ENCODE measurements at places on chromosomes 5 and 9. TPM values are rescaled to one million over a fixed set of nuclear protein-coding genes. Genes with fewer than 3 reads are reported as not detected.

GRCh38 chr5:16894236-16895057 is 41.6 kb downstream of the MYO10 start:
- peaks cover 4% of the 10 kb centered on the region for H3K27me3 ChIP-seq
- peaks cover 38% of the 10 kb centered on the region for H3K4me1 ChIP-seq
- peak overlapping the region; percentile 52 for H3K27ac ChIP-seq
- no peak for DNase-seq
- H3K4me3 ChIP-seq, result peak overlapping the region; percentile 43

GRCh38 chr5:80109646-80110478 is 74.7 kb downstream of the THBS4 start:
- peaks cover 6% of the 10 kb centered on the region for H3K36me3 ChIP-seq
- H3K27me3 ChIP-seq, result peaks cover 9% of the 10 kb centered on the region
- peak; percentile 31 for DNase-seq

- H3K36me3 ChIP-seq, result peaks cover 4% of the 10 kb centered on the region
- no peak for DNase-seq
- H3K27me3 ChIP-seq, result no peaks in the 10 kb centered on the region
- no peak overlapping the region for H3K4me3 ChIP-seq
- no peaks in the 10 kb centered on the region for H3K4me1 ChIP-seq
These were observed 31.6 kb upstream of the ZNF618 start for GRCh38 chr9:113844466-113844865.

- no peak for DNase-seq
- peaks cover 13% of the 10 kb centered on the region for H3K36me3 ChIP-seq
- H3K27me3 ChIP-seq, result peaks cover 5% of the 10 kb centered on the region
These were observed 15.3 kb upstream of the MED10 start for GRCh38 chr5:6393596-6394194.

GRCh38 chr5:36502608-36503007 is 103.8 kb upstream of the SLC1A3 start:
- no peak overlapping the region for H3K4me3 ChIP-seq
- H3K27ac ChIP-seq, result no peak overlapping the region
- DNase-seq, result no peak
- H3K4me1 ChIP-seq, result peaks cover 4% of the 10 kb centered on the region

The FABP6 gene
- 7.7 TPM for total RNA-seq

DNA sequence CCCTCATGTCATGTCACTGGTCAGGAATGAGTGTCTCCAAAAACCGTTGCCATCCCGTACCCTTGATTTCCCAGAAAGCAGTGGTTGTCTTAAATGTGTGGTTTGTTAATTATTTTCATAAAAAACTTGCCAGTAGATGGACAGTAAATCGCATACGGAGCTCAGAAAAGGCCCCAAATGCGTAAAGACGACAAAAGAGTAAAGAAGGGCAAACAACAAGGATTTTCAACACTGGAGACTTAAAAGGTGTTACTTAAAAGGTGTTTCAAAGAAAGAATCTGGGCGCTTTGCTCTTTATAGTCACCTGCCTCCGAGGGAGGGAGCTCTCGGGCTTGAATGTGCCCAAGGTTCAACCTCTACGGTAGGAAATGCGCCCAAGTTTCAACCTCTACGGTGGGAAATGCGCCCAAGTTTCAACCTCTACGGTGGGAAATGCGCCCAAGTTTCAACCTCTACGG is 734 bp downstream of the KIF27 start:
- no peak for DNase-seq
- peak overlapping the region; percentile 93 for H3K27ac ChIP-seq
- H3K4me1 ChIP-seq, result peaks cover 6% of the 10 kb centered on the region
- no peaks in the 10 kb centered on the region for H3K36me3 ChIP-seq
- H3K27me3 ChIP-seq, result peaks cover 4% of the 10 kb centered on the region

DNA sequence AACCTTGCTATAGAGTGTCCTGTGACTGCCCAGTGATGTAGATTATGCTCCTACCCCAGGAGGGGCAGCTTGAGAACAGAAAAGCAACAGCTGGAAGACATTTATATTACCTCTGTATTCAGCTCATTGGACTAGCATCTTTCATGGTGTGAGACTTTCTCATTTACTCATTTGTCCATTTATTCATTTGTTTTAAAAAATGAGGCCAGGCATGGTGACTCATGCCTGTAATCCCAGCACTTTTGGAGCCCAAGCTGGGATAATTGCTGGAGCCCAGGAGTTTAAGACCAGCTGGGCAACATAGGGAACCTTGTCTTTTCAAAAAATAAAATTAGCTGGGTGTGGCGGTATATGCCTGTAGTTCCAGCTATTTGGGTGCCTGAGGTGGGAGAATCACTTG is 130.0 kb upstream of the LHFPL2 start:
- H3K36me3 ChIP-seq, result peaks cover 7% of the 10 kb centered on the region
- no peak for DNase-seq
- H3K27ac ChIP-seq, result no peak overlapping the region

The ATG10 gene
- total RNA-seq, result 12.1 TPM

GRCh38 chr9:134747951-134748489 is 106.4 kb downstream of the COL5A1 start:
- H3K36me3 ChIP-seq, result peaks cover 14% of the 10 kb centered on the region
- peaks cover 3% of the 10 kb centered on the region for H3K27me3 ChIP-seq
- DNase-seq, result no peak
- peak overlapping the region; percentile 56 for H3K27ac ChIP-seq

DNA sequence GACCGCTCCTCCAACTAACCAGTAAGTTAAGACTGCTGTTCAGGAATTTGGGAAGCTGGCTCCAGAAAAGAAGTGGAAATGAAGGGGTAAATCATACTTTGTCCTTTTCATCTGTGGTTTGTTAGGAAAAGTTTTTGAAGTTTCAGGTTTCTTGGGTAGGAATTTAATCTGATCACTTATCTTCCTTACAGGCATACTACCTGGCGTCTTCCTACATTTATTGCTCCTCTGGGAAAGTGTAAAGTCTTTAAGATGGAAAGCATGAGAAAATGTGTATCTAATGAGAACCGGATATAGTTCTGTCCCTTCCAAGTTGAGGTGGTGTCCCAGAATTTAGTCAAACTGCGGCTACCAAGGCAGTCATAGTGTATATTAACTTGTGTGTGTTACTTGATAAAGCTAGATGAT is 1.3 kb downstream of the RASA1 start:
- H3K36me3 ChIP-seq, result no peaks in the 10 kb centered on the region
- DNase-seq, result no peak
- H3K4me1 ChIP-seq, result peaks cover 12% of the 10 kb centered on the region
- peak overlapping the region; percentile 91 for H3K4me3 ChIP-seq
- no peaks in the 10 kb centered on the region for H3K27me3 ChIP-seq

- DNase-seq, result no peak
- peaks cover 5% of the 10 kb centered on the region for H3K36me3 ChIP-seq
- H3K27ac ChIP-seq, result no peak overlapping the region
- no peaks in the 10 kb centered on the region for H3K4me1 ChIP-seq
- no peak overlapping the region for H3K4me3 ChIP-seq
- peaks cover 2% of the 10 kb centered on the region for H3K27me3 ChIP-seq
These were observed 180.7 kb upstream of the ZNF618 start for GRCh38 chr9:113695440-113695851.

The SLC46A2 gene
- total RNA-seq, result not detected

The MYORG gene
- 4.6 TPM for total RNA-seq

The IL9 gene
- not detected for total RNA-seq

- DNase-seq, result no peak
- no peaks in the 10 kb centered on the region for H3K36me3 ChIP-seq
- H3K4me1 ChIP-seq, result peaks cover 11% of the 10 kb centered on the region
- no peak overlapping the region for H3K4me3 ChIP-seq
- H3K27ac ChIP-seq, result no peak overlapping the region
These were observed 39.3 kb upstream of the RAD23B start for GRCh38 chr9:107243742-107244141.

GRCh38 chr5:179772351-179772750 is 21.4 kb upstream of the LTC4S start:
- no peak overlapping the region for H3K4me3 ChIP-seq
- peaks cover 3% of the 10 kb centered on the region for H3K27me3 ChIP-seq
- no peak for DNase-seq
- H3K36me3 ChIP-seq, result peaks cover 5% of the 10 kb centered on the region
- H3K27ac ChIP-seq, result no peak overlapping the region

- no peaks in the 10 kb centered on the region for H3K36me3 ChIP-seq
- no peak overlapping the region for H3K27ac ChIP-seq
- H3K4me3 ChIP-seq, result no peak overlapping the region
- peak; percentile 27 for DNase-seq
These were observed 139.8 kb downstream of the GAS1 start for GRCh38 chr9:86807367-86807976.

The DMRT3 gene
- total RNA-seq, result 1.7 TPM

- H3K4me1 ChIP-seq, result peaks cover 12% of the 10 kb centered on the region
- peaks cover 5% of the 10 kb centered on the region for H3K36me3 ChIP-seq
- DNase-seq, result no peak
These were observed 32.9 kb upstream of the MAN2A1 start for GRCh38 chr5:109656829-109657228.

The TCF7 gene
- total RNA-seq, result 5.8 TPM

The ACOT12 gene
- not detected for total RNA-seq

DNA sequence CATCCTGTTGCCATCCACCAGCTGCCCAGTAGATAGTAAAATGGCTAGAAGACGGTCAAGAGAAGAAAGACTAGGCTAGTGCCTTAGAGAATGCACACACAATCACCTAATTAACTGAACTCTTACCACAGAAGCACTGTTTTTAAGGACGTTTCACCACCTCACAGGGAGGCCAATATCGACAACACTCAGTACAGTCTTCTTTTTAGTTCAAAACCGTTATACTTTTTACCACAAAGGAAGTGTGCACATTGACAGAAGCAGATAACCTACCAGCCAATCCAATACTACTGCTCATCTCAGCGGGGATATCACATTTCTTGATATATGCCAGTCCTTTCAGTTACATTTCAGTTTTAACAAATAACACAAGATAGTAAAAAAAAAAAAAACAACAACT is 122.3 kb downstream of the GNAQ start:
- H3K27me3 ChIP-seq, result no peaks in the 10 kb centered on the region
- H3K4me1 ChIP-seq, result peaks cover 18% of the 10 kb centered on the region

DNA sequence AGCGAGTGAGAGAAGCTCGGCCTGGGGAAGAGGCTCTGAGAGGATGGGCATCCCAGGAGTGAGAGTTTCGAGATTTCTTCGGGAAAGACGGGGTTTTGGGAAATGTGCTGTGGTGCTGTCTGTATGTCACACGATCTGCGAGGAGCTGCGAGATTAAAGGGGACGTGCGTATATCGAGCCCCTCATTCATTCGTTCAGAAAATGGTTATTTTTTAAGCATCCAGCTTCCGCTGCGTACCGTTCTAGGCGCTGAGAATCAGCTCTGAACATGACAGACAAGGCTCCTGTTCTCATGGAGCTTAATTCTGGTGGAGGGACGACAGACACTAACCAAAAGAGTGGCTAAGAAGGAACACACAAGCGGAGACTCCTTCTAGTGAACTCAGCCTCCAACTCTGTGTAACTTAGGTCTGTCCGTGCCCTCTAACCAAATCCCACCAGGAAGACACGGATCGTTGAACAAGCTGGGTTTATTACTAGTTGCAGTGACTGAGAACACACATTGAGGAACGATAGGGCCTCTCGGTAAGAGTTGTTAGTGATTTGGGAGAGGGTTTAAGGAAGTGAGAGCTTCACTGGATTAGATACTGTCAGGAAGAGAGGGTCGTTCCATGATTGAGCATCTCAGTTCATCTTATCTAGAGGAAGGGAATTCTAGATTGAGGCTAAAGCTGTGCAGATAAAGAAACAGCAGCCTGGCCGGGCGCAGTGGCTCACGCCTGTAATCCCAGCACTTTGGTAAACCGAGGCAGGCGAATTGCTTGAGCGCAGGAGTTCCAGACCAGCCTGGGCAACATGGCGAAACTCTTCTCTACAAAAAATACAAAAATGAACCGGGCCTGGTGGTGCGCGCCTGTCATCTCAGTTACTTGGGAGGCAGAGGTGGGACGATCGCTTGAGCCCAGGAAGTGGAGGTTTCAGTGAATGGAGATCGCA is 1.0 kb upstream of the FBXW11 start:
- H3K27ac ChIP-seq, result peak overlapping the region; percentile 100
- peaks cover 7% of the 10 kb centered on the region for H3K27me3 ChIP-seq
- H3K4me1 ChIP-seq, result peaks cover 26% of the 10 kb centered on the region

GRCh38 chr5:139600336-139600949 is 39.3 kb downstream of the UBE2D2 start:
- DNase-seq, result no peak
- no peak overlapping the region for H3K27ac ChIP-seq
- no peaks in the 10 kb centered on the region for H3K36me3 ChIP-seq

The MORN5 gene
- total RNA-seq, result not detected

- H3K27ac ChIP-seq, result no peak overlapping the region
- no peaks in the 10 kb centered on the region for H3K36me3 ChIP-seq
- no peak overlapping the region for H3K4me3 ChIP-seq
- DNase-seq, result peak; percentile 78
These were observed 497.6 kb downstream of the GADD45G start for GRCh38 chr9:90102292-90102901.

- no peaks in the 10 kb centered on the region for H3K36me3 ChIP-seq
- no peak overlapping the region for H3K4me3 ChIP-seq
- DNase-seq, result no peak
- no peak overlapping the region for H3K27ac ChIP-seq
- H3K4me1 ChIP-seq, result peaks cover 2% of the 10 kb centered on the region
These were observed 97.6 kb downstream of the BARX1 start for GRCh38 chr9:93857528-93857927.

DNA sequence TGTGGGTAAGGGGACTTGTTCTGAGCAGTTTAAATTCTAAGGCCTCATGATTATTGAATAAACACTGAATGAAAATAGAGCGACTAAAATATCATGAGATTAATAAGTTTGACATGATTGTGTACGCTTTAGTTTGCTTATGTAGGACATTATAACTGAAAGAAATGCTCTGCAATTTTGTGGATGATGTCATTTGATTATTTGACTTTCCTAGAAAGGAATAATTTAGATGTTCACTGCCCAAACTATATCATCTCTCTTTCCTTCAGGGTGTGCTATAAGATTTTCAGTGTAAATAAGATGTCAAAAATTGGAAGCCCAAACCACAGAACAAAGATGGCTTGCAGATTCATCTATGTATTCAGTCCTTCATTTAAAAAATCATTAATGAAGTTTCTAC is 115.7 kb upstream of the MTAP start:
- H3K36me3 ChIP-seq, result no peaks in the 10 kb centered on the region
- no peaks in the 10 kb centered on the region for H3K27me3 ChIP-seq
- no peak overlapping the region for H3K4me3 ChIP-seq
- DNase-seq, result no peak
- H3K27ac ChIP-seq, result no peak overlapping the region

DNA sequence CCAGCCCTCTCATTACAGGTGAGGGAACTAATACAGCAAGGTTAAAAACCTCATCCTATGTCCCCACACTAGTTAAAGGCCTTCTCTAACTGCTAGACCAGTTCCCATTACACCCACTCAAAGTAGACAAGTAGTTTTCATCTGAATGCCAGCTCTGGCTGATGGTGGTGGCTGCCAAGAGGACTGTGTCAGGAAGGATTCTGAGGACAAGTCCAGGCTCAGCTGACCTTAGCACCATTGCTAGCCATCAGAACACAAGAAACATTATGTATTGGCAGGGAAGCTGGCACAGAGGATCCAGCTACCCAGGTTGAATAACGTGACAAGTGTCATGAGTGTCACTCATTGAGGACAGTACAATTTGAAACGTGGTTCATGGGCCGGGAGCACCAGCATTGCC is 163.4 kb downstream of the HSD17B3 start:
- H3K4me3 ChIP-seq, result no peak overlapping the region
- H3K36me3 ChIP-seq, result no peaks in the 10 kb centered on the region

The DELE1 gene
- 108 TPM for total RNA-seq

GRCh38 chr9:14170973-14171596 is 142.9 kb downstream of the NFIB start:
- no peaks in the 10 kb centered on the region for H3K27me3 ChIP-seq
- no peak for DNase-seq
- H3K4me1 ChIP-seq, result peaks cover 3% of the 10 kb centered on the region
- H3K4me3 ChIP-seq, result no peak overlapping the region
- H3K36me3 ChIP-seq, result no peaks in the 10 kb centered on the region

GRCh38 chr9:136311051-136312008 is 7.4 kb upstream of the CCDC187 start:
- peaks cover 14% of the 10 kb centered on the region for H3K27me3 ChIP-seq
- H3K27ac ChIP-seq, result no peak overlapping the region
- peaks cover 9% of the 10 kb centered on the region for H3K4me1 ChIP-seq
